Astrocyte of the spinal cord (primary cell): ENCODE measurements at places on chromosomes 2 and 18.
A peak's percentile ranks its signal among the peaks of the same experiment; 100 is the strongest.

- DNase-seq = no peak
These were observed 11.2 kb downstream of the CASP10 start for GRCh38 chr2:201194097-201194496.

DNA sequence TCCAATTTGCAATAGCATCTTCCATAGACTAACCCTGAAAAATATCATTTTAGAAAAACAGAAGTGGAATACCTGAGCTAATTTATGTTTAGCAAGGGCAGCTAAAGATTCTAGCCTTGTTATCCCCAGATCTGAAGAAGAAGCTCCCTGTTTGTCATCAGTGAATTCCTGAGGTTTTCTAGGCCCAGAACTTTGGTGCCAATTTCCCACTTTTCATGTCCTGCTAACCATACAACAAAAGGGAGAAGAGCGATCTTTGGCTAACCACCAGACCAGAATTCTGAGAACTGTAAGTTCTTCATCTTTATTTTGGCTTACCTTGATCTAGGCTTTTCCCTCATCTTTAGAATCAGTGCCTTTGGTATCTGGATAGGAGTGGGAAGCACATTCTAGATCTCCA lies 51.3 kb upstream of the RASGRP3 start:
- no peak for DNase-seq

DNA sequence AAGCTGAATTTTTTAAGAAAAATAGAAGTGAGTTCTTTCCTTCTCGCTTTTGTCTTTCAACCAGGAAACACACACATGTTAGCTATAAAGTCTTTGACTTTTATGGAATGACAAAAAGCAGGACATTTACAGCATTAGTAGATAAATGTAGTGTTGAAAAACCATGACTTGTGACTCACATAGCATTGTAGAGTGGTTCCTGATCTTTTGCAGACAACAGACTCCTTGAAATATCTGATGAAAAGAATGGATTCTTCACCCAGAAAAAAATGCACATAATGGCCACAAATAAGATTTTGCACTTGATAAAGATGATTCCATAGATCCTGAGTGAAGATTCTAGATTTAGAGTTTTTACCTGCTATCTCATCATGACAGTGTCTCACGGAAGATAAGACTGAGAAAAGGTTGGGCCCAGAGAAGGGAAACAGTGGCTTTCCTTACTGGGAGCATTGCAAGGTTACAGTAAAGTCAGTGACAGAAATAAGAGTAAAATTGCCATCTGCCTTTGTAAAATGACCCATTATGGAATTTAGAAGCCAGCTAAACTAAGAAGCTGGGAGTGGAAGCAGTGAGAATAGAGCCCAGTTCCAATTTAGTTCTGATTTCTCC lies 14.0 kb downstream of the SMARCAL1 start:
- DNase-seq = no peak

DNA sequence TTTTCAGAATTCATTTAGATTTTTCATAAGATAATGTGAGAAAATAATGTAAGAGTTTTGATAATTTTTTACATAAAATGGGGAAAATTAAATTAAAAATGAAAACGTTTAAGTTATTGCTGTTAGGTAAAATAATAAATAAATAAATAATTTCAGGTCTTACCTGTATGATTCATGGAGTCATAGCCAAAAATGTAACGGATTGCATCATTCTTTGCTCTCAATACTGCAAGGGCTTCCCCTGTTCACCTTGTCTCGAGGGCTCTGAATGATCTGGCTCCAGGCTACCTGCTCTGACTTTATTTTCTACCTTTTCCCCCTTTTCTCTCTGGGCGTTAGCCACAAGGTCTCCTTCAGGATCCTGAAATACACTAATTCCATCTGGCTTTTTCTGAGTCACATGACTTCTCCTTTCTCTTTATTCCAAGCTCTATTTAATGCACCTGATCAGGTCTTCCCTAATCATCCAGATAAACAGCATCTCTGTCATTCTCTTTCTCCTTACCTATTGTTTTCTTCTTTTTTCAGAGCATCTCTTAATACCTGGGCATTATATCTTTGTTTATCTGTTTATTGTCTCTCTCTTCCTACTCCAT lies 30.0 kb upstream of the CFAP36 start:
- no peak for DNase-seq

DNA sequence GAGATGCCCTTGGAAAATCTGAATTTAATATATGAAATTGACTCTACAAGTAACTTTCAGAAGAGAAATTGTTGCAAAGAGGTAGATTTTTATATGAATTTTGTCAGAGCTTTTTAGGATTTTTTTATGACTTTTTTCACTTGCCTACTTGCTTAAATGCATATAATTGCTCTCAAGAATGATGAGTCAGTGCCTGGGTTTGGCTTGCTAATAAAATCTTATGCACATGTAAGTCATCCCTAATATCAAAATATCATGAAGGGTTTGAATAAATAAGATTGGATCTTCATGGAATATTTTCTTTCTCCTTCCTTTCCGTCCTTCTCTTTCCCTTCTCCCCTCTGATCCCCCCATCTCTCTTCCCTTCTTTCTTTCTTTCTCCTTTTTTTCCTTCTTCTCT lies 354.1 kb downstream of the TXNL1 start:
- DNase-seq = peak; percentile 20

GRCh38 chr2:36333350-36334012 lies 22.1 kb upstream of the CRIM1 start:
- no peak for DNase-seq

DNA sequence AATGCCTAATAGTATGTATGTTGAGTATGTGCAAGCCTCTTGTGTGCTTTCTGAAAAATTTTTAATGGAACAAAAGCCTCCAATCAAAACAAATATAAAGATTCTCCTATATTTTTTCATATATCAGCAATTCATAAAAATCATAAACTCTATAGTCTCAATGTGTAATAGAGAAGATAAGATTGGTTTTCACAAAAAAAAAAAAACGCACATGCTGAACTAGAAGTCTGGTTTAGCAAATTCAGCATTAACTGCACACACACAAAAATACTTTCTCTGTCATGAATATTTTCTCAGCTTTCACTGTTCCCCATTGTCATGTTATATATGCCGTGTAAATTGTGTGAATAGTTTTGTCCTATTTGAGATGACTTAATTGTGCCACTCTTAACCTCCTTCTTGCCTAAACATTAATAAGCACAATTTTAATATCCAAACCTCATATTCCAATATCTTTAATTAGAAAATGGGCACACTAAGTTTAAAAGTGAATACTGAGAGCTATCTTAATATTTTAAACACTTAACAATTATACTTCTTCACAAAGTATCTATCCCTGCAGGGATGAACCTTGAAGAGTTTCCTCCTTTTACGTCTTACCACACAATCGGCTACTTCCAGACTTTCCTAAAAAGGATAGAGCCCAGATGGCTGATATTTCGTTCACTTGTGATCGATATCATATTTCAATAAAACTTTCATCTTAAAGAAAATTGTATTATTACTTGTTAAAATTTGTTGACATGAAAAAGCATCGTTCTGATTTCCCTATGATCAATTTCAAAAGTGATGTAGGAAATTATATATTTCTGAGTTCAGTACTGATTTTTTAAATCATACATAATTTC lies 242.7 kb downstream of the TCF4 start:
- DNase-seq = no peak

GRCh38 chr18:7248877-7249276 lies 18.0 kb downstream of the LRRC30 start:
- DNase-seq = no peak

DNA sequence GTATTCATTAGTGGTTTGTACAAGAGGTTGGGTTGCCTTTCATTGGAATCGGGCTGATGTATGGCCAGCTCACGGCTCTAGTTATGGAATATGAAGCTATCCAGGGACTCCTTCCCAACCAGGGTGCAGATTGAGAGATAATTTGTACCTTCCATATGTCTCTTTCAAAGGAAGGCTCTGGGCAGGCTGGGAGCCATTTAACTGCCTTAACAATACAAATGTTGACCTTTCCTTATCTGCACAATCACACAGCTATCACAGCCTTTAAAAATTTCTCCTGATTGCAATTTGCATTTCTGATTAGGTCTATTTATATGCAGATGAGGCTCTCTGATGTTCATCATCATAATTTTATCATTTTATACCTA lies 58.7 kb downstream of the MYO3B start:
- DNase-seq = no peak

GRCh38 chr18:63199743-63200241 lies 119.8 kb downstream of the BCL2 start:
- no peak for DNase-seq

DNA sequence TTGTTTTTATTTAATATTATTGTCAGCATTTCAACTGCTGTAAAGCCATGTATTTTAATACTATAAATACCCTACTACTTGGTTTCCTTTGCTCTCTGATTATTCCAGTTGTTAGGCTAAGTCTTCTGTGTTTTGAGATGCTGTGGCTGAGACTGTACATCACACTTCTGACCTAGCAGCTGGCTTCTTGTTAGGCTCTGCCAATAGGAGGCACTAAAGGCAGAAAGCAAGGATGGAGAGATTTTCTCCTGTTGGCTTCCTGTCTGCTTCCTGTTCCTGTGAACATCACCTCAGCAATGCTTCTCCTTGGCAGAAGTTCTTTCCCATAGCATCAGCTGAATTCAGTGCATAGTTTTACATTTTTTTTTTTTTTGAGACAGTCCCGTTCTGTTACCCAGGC lies 68.3 kb upstream of the YPEL5 start:
- no peak for DNase-seq

DNA sequence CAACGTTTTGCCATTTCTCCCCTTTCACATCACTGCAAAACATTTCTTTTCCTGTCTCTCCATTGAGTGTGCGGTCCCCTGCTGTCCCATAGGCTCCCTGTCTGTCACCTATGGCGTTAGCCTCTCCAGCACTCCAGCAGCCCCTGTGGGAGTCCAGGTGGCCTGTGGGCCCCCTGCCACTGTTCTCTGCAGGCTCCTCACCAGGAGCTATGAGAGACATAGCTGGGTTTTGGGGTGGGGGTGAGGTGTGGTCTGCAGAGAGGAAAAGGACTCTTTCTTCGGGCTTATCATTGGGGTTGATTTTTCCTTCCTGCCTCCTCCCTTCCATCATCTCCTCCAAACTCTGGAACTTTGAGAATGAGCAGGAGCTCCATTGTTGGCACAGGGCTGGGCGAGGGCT lies 36.1 kb upstream of the IGFBP5 start:
- no peak for DNase-seq

- no peak for DNase-seq
These were observed 16.7 kb upstream of the MC4R start for GRCh38 chr18:60389314-60389713.

- no peak for DNase-seq
These were observed 2.1 kb upstream of the GALNT3 start for GRCh38 chr2:165796129-165796528.

- DNase-seq = no peak
These were observed 1033.5 kb upstream of the TMEFF2 start for GRCh38 chr2:193228276-193228675.

GRCh38 chr18:13716916-13717315 lies 9.4 kb downstream of the FAM210A start:
- DNase-seq = no peak

GRCh38 chr2:29749843-29750242 lies 171.5 kb downstream of the ALK start:
- DNase-seq = no peak

DNA sequence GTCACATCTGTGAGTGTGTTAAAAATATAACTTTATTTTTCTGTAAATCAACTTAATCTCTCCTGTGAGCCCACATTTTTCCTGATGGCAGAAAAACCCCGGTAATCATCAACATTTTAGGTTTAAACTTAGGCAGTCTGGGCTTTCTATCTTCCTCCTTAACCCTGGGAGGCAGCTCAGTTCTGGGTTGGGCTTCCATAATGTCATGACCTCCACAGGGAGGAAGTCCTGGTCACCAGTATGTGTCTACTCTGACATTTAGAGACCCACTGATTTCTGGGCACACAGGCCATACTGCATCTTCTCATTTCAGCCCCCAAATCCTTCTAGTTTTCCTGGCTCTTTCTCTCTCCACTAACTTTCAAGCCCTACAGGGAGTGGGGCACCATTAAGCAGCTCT lies 181.2 kb downstream of the DYSF start:
- no peak for DNase-seq

- peak; percentile 81 for DNase-seq
These were observed 84.2 kb downstream of the SLC8A1 start for GRCh38 chr2:40367652-40368051.

DNA sequence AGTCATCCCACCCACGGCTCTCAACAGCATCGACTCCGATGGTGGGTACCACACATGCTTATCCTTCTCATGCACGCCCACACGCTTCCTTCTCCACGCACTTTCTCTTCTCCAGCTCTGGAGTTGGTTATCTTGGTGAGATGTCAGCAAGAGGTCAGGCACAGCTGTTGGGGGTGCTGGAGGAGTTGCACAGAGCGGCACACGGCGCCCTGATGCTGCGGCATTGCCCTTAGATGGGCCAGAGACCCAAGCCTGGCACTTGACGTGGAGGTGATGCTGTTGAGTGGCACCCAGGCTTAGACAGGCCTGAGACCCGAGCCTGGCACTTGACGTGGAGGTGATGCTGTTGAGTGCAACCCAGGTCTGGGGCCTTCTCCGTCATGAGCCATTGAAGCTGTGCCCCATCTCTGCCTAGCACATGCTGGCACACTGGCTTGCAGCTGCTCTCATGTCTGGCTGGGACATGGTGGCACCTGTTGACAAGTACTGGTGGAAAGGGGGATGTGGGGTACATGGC lies 83.2 kb downstream of the DGKD start:
- no peak for DNase-seq

GRCh38 chr18:45951016-45951714 lies 16.0 kb downstream of the EPG5 start:
- DNase-seq = peak; percentile 75

GRCh38 chr18:13559754-13560153 lies 166.6 kb downstream of the FAM210A start:
- no peak for DNase-seq

DNA sequence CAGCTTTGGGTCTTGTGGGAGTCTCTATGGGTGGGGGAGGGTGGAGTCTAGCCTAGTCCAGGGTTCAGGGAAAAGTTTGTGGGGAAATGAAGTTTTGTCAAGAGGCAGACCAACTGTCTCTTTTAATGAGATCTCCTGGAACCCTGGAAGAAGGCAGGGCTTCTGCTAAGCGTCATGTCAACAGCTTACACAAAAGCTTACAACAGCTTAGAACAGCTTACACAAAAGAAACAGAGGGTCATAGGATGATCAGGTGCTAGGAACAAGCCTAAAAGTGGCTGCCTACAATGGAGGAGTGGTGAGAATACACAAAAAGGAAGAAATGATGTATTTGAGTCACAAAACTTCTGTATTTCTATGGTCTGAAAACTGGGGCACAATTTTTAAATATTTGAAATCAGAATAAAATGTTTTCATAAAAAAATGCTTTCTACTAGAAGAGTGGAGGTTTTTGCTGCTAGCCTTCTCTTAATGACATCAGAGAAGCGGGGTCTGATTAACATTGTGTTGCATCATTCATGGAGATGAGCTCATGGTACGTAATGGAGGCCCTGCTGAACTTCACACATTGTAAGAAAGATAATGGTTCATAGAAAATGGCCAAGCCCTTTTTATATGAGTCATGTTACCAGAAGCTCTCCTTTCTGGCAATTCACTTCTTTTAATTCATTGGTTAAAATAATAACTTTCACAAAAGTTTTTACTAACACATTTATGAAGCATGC lies 351.0 kb downstream of the PIK3C3 start:
- no peak for DNase-seq

GRCh38 chr2:101596333-101596732 lies 101.2 kb upstream of the MAP4K4 start:
- no peak for DNase-seq

- DNase-seq = no peak
These were observed 273.3 kb downstream of the CD226 start for GRCh38 chr18:69674292-69674877.
